ENCODE measurements at places on chromosomes 3 and 15. TPM values are rescaled to one million over a fixed set of nuclear protein-coding genes. Genes with fewer than 3 reads are reported as not detected.

PRTG gene
- 1.2 TPM for polyA plus RNA-seq

CCDC33 gene
- polyA plus RNA-seq = not detected

IGDCC3 gene
- polyA plus RNA-seq = 0.11 TPM

CEP19 gene
- polyA plus RNA-seq = 2.0 TPM

PARP16 gene
- polyA plus RNA-seq = 5.3 TPM

NPHP3 gene
- 40.4 TPM for polyA plus RNA-seq

PIGZ gene
- 0.17 TPM for polyA plus RNA-seq

KBTBD13 gene
- not detected for polyA plus RNA-seq

ATG7 gene
- polyA plus RNA-seq = 35.4 TPM

- peak; percentile 70 for DNase-seq
Measured at GRCh38 chr3:47910777-47911440, 105.3 kb downstream of the MAP4 start.

DNA sequence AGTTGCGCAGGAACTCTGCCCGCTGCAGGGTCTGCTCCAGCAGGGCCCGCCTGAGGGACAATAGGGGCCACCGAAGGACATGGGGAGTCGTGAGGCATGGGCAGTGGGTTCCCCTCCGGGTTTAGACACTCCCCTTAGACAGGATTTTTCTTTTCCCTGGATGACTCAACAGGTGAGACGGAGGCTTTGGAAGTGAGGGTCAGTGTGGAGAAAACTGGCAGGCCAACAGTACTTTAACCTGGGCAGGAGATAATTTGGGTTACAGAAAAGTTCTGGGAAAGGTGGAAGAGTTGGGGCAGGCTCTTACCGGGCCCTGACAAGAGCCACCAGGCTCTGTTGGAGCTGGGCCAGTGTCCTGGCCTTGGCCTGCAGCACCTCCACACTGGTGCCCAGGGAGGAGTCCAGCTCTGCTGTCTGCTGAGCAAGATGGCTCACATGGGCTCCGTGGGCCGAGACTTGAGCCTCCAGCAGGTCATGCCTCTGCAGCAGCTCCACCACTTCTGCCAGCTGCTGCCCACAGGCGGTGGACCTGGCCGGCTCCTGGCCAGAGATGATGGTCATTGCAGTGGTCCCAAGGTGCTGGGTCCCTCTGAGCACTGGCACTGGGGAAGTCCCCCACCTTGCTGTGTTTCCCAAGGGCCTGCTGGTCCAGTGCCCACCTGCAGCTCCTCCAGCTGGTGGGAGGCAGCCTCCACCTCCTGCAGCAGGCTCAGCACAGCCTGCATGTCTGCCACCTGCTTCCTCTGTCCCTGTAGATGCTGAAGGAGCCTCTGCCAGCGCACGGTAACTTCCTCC lies 11.0 kb downstream of the SPTBN5 start:
- no peak for DNase-seq

GRCh38 chr15:58213587-58214338 lies 75.6 kb downstream of the AQP9 start:
- DNase-seq = no peak

DNA sequence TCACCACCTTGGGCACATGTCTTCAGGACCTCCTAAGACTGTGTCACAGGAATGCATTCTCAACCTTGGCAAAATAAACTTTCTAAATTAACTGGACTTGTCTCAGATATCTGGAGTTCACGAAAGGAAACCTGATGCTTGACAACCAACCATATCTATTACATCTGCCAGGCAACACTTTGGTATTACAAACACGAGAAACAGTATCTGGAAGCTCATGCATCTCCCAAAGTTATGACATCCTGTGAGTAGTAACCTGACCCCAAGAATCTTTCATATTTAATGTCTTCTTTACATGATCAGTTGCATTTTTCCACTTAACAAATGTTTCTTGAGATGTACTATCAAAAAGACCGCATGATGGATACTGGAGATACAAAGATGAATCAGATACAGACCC lies 465.3 kb upstream of the AGTR1 start:
- no peak for DNase-seq

GRCh38 chr3:187125319-187126031 lies 13.8 kb downstream of the RPL39L start:
- no peak for DNase-seq

DNA sequence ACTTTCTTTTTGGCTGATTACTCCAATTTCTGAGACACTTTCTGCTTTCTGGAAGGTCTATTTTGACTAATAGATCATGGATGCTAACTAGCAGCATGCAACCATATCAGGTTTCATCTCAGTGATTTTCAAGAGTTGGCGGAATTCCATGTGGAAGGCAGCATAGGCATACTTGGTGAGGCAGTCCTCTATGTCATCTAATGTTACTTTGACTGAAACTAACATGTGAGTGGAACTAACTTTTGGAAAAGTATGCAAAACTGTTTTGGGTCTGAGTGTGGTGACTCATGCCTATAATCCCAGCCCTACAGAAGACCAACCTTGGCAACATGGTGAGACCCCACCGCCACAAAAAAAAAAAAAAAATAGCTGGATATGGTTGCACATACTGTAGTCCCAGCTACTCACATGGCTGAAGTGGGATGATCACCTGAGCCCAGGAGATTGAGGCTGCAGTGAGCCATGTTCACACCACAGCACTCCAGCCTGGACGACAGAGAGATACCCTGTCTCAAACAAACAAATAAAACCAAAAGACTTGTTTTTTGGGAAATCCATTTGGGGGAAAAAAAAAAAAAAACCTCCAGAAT lies 1033.7 kb downstream of the ROBO1 start:
- DNase-seq = no peak

DNA sequence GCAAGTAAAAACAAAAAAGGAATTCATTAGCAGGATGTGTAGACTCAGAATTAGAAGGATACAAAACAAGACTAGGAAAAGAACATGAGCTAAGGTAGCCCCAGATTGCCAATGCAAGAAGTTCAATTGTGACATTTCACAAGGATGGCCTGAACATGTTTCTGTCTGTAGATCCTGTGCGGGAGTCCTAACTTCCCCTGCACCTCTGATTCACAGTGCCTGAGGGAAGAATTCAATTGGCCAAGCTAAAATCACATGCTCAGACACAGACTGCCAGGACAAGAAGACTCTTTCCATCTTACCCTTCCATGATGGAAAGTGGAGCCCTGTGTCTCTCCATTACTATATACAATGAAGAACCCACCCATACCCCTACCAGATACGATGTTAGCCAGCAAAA lies 251.5 kb downstream of the KCNH8 start:
- DNase-seq = no peak

- peak; percentile 39 for DNase-seq
Measured at GRCh38 chr15:66603301-66604179, 37.7 kb upstream of the LCTL start.

- DNase-seq = peak; percentile 36
Measured at GRCh38 chr3:131794766-131795388, 239.9 kb downstream of the CPNE4 start.

DNA sequence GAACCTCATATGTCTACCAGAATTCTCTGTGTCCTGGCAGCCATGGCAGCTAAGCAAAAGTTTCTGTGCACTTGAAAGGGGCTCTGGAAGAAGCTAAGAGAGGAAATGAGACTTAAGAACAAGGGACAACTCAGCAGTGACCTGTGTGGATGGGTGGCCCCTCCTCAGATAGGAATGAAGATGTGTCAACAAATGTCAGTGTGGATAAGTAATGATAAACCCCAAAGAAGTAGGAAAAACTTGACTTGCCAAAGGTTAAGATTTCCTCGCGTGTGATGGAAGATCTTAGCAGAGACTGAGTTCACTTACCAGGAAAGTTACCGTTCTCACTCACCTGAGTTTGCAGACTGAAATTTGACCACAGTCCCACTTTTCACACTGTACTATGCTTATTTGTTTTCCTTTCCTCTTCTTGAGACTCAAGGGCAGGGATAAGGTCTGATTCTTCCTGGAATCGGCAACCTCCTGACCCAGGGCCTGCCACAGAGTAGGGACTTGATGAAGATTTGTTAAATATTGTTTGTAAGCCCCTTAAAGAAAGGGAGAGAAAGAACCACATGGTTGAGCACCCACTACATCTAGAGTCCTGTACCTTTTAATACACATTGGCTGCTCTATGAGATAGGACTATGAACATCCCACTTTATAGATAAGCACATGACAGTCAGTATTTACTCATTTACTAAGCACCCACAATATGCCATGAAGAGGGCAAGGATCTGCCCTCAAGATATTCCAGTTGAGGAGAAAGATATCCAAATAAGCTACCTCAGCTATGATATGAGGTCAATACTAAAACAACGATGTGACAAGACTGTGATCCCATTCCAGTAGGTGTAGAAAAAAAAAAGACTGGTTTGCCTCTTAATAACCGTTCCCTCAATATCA lies 7.3 kb upstream of the HRH1 start:
- no peak for DNase-seq

DNA sequence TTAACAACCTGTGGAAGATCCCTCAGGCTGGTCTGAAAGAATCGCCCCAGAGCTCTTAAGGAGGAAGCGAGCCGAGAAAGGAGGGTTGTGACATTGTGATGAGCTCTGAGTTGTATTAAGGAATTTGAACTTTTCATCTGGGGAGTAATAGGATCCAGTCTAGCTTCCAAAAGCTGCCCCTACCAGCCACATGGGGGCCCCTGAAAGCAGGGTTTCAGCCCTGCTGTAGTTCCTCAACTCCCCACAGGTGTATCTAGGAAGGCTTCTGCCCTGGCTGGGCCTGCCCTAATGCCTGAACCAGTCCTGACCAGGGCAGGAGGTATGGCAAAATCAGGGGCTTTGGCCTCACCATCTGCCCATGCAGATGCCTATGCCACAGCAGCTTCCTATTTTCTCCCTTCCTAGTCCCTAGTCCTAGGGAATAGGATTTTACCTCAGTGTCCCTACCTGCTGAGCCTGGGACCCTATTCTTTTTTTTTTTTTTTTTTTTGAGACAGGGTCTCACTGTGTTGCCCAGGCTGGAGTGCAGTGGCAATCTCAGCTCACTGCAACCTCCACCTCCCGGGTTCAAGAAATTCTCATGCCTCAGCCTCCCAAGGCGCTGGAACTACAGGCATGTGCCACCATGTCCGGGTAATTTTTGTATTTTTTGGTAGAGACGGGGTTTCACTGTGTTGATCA lies 5.0 kb upstream of the AP3S2 start:
- no peak for DNase-seq

DNA sequence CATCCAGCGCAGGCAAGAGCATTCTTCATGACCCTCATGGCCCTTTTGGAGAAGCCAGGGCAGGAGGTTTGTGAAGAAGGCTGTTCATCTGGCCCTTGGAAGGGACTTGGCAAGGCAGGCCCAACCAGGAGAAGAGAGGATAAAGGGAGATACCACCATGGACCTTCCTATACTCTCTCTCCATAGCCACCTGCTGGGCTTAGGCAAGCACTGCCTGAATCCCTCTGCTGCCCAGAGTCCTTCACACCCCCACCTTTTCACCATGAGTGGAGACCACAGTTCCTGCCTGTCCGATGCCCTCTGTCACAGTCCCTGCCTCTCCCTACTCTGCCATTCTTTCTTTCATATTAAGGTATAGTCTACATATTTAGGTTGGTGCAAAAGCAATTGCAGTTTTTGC lies 10.6 kb upstream of the SFMBT1 start:
- no peak for DNase-seq

DNA sequence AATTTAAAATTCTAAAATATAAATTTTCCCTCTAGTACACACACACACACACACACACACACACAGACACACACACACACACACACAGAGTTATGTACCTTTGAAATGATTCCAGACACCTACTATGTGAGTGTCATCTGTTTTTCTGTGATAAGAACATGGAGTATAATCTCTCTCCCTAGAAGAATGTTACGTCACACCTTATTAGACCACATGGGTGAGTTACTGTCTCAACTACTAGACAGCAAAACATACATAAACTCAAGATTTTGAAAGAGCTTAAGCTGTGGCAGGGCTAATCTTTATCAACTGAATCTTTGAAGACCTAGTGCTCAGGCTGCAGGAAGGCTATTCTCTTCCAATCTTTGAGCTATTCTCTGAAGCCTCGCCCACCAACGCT lies 385.9 kb upstream of the BCHE start:
- no peak for DNase-seq

DNA sequence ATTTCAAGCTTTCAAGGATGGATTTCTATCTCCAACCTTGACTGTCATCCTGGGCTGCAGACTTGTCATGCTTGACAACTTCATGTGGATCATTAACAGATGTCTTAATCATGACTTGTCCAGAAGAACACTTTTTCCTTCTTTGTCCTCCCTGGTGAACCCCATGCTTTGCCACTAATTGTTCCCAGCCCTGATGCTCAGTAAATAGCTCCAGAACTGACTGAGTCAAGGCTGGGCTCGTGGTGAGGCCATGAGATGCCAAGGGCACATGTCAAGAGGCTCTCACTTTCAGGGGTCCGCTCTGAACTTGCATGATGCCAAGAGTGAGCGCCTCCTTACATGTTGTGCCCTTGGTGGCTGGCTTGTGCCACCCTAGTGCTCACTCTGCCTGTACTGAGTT lies 48.9 kb upstream of the KY start:
- DNase-seq = no peak
